Activated naive CD4-positive, alpha-beta T cell (primary cell): ENCODE measurements at places on chromosomes 4 and X.

- no peak for DNase-seq
Measured at GRCh38 chr4:86043755-86044592, 315.9 kb downstream of the MAPK10 start.

GRCh38 chr4:8778291-8778690 lies 93.3 kb downstream of the HMX1 start:
- DNase-seq = no peak

GRCh38 chrX:136067097-136067496 lies 80.2 kb upstream of the FHL1 start:
- DNase-seq = no peak

DNA sequence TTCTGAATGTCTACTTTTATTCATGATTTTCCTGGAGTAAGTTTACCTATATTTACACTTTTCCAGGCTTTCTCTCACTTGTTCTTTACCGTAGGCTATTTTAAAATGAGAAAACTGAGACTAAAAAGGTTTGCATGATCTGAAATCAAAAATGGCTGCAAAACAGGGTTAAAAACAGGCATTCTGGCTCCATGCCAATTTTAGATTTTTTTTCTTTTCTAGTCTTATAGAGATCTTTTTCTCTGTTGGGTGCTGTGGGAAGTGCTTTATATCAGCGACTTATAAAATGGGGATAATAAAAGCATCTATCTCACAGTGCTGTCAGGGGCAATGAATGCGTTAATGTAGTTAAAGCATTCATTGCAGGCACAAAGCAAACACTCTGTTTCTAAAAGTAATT lies 294.8 kb downstream of the PACRGL start:
- no peak for DNase-seq

GRCh38 chr4:77586951-77587383 lies 18.7 kb upstream of the CXCL13 start:
- DNase-seq = peak; percentile 6

GRCh38 chr4:1542516-1543320 lies 136.5 kb upstream of the NKX1-1 start:
- DNase-seq = no peak

GRCh38 chrX:119427024-119427794 lies 28.1 kb downstream of the SLC25A43 start:
- no peak for DNase-seq

DNA sequence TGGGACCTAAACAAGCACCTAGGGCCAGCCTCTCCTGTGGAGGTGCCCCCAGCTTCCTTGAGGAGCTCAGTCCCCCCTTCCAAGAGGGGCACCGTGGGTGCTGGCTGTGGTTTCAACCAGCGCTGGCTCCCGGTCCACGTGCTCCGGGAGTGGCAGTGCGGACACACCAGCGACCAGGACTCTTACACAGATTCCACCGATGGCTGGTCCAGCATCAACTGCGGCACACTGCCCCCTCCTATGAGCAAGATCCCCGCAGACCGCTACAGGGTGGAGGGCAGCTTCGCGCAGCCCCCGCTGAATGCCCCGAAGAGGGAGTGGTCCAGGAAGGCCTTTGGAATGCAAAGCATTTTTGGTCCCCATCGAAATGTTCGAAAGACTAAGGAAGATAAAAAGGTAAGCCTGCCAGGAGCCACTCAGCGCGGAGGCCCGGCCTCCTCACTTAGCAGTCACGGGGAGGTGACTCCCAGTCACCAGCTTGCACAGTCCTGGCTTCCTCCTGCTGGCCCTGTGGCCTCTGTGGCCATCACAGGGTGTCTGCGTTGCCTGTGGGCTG lies 24.9 kb downstream of the RGS12 start:
- DNase-seq = no peak
